ENCODE measurements at places on chromosomes 11 and 22.

DNA sequence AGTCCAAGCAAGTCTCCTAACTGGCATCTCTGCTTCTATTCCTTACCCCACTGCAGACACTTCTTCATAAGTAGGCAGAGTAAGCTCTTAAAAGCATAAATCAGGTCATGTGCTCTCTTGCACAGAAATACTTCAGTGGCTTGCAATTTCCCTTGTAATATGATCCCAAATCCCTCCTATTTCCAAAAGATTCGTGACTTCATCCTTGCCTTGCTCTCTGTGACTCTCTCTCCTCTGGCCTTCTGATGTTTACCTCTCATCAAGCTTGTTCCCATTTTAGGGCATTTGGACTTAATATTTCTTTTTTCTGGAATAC is 37.4 kb upstream of the NCR3LG1 start:
- H3K36me3 ChIP-seq, result peaks cover 42% of the 10 kb centered on the region
- H3K27ac ChIP-seq, result no peak overlapping the region
- H3K4me1 ChIP-seq, result no peaks in the 10 kb centered on the region
- DNase-seq, result no peak
- H3K27me3 ChIP-seq, result no peaks in the 10 kb centered on the region

- H3K4me3 ChIP-seq, result no peak overlapping the region
- H3K27ac ChIP-seq, result no peak overlapping the region
- H3K4me1 ChIP-seq, result peaks cover under 1% of the 10 kb centered on the region
- no peaks in the 10 kb centered on the region for H3K27me3 ChIP-seq
Measured at GRCh38 chr11:47350315-47350714, 2.2 kb downstream of the MYBPC3 start.

DNA sequence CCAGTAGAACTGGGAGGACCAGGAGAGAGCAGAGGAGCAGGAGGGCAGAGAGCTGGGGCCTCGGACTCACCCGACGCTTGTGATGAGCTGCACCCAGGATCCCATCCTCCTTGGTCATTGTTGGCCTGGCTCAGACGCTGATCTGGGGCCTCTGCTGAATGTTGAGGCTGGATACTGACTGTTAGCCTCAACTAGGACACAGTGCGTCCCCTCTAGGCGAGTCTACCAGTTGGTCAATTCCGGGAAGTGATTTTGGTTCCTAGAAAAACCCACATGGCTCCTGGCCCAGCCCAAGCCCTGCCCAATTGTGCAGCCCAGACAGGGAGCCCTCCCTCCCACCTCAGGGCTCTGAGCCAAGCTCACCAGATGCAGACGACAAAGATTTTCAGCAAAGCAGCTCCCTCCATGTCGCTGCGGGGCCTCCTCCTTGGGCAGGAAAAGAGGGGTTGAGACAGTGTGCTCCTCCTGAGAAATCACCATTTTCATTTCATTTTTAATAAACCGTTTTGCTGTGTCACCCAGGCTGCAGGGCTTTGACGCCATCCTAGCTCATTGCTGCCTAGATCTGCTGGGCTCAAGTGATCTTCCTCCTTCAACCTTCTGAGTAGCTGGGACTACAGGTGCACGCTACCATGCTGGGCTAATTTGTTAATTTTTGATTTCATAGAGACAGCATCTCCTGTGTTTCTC is at the start of gene APOL4:
Gene APOL4 (minus strand): TSS at position 180 of the 690 bp plus-strand sequence. CDS start 75 bp downstream, at position 105.
- no peaks in the 10 kb centered on the region for H3K27me3 ChIP-seq
- DNase-seq, result peak; percentile 73
- no peak within 1 kb of the TSS for H3K27ac ChIP-seq
- no peaks in the 10 kb centered on the region for H3K4me1 ChIP-seq

DNA sequence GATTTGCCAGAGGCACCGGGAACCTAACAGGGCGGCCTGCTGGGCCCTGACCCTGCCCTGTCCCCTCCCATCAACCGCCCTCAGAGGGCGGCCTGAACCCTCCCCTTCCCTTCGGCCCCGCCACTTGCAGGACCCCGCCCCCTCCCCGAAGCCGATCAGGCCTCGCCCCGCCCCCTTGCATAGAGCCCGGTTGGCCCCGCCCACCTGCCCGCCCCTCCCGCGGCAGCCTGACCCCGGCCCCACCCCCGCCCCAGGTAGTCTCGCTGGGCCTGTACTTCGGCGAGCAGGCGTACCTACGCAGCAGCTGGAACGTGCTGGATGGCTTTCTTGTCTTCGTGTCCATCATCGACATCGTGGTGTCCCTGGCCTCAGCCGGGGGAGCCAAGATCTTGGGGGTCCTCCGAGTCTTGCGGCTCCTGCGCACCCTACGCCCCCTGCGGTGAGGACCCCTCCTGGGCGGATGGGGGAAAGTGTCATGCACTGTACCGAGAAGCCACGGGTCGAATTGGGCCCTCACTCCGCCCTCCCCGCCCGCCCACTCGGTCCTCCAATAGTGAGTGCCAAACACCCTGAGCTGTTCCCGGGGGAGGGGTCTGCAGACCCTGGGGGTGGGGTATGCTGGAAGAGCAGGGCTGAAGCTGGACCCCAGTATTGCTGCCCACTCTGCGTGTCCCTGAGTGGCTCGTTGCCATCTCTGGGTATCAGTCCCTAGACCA is 94.1 kb downstream of the CACNA1I start:
- H3K4me1 ChIP-seq, result peaks cover 4% of the 10 kb centered on the region
- H3K36me3 ChIP-seq, result no peaks in the 10 kb centered on the region
- H3K27me3 ChIP-seq, result peaks cover 8% of the 10 kb centered on the region
- no peak overlapping the region for H3K4me3 ChIP-seq
- H3K27ac ChIP-seq, result no peak overlapping the region

- H3K4me3 ChIP-seq, result no peak overlapping the region
- H3K27ac ChIP-seq, result no peak overlapping the region
- H3K27me3 ChIP-seq, result no peaks in the 10 kb centered on the region
- no peak for DNase-seq
Measured at GRCh38 chr11:76159983-76160661, 46.2 kb downstream of the WNT11 start.

- no peaks in the 10 kb centered on the region for H3K27me3 ChIP-seq
- H3K4me3 ChIP-seq, result no peak overlapping the region
- H3K27ac ChIP-seq, result no peak overlapping the region
Measured at GRCh38 chr11:44573333-44573732, 7.9 kb downstream of the CD82 start.

DNA sequence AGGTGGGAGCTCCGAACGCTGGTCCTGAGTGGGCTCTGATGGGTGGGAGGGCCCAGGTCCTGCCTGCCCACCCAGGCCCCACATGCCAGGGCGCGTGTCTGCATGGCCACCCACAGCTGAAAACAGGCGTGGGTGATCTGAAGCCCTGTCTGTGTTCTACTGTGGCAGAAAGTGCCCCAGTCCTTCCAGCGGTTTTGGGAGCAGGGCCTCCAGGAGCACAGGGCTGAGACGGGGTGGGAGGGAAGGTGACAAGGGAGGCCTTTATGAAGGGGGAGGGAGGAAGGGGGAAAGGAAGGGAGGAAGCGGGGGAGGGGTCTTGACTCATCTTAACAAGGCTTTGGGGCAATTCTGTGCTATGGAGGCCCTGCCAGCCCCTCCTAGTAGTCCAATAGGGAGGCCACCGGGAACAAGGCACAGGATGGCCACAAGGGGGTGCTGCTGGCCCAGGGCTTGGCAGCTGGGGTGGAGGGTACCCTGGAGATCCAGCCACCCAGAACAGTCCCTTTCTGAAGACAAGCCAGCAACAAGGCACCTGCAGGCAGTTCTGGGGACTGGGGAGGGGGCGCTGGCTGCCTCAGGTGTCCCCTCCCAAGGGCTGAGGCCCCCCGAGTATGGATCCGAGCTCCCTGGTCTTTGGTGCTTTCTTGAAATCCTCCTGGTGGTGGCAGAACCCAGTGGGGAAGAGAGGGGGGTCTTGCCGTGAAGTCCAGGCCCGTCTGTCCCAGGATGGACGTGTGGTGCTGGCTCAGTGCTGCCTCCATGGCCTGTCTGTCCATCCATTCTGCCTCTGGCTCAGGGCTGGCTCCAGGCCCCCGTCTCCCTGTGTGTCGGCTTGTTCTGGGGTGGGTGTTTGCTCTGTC is 6.3 kb upstream of the FADS3 start:
- H3K27me3 ChIP-seq, result no peaks in the 10 kb centered on the region
- peaks cover 17% of the 10 kb centered on the region for H3K36me3 ChIP-seq
- H3K4me3 ChIP-seq, result no peak overlapping the region
- no peaks in the 10 kb centered on the region for H3K4me1 ChIP-seq

DNA sequence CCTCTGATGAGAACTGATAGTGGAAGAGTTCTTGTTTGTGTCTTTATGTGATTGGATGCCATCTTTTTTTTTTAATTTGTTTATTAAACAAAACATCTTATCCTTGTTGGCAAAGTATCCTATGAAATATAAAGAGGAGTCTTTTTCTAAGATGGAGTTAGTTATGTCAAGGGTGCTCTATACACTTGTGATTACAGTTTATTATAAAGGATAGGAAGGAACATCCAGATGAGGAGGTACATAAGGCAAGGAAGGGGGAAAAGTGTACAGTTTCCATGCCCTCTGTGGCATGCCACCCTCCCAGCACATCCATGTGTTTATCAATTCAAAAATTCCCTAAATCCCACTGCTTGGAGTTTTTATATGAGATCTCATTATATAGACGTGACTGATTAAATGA is 7.4 kb upstream of the RBMXL2 start:
- no peak overlapping the region for H3K27ac ChIP-seq
- H3K4me3 ChIP-seq, result no peak overlapping the region
- DNase-seq, result no peak
- no peaks in the 10 kb centered on the region for H3K4me1 ChIP-seq
- no peaks in the 10 kb centered on the region for H3K27me3 ChIP-seq

- H3K4me1 ChIP-seq, result no peaks in the 10 kb centered on the region
- H3K27ac ChIP-seq, result no peak overlapping the region
- H3K27me3 ChIP-seq, result no peaks in the 10 kb centered on the region
Measured at GRCh38 chr22:30005213-30005857, 74.9 kb upstream of the HORMAD2 start.

DNA sequence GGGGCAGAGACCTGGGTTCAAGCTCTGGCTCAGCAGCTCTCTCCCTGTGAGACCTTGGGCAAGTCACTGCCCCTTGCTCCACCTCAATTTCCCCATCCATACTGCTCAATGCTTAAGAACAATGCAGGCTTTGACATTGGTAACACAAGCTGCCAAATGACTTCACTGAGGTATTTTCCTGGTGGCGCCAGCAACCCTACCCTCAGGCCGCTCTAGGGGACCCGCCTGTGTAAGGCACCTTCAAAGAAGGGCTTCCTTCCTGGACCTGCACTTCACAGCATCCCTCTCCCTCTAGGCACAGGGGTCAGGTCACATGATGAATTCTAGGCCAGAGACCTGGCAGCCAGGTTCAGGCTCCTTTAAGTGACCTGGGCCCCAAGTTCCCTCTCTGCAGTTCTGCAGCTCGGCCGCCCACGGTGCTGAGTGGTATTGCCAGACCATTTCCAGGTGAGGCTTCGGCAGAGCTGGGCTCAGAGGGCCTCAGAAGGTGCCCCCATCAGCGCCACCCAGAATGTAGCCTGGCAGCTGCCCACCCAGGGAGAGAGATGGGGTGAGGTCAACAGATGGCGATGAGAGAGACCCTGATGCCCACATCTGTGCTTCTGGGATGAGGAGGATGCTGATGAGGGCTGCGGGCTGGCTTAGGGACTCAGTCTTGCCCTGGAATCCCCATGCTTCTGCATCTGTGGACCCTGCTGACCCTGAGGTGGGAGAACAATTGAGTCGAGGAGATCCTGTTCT is 4.5 kb downstream of the WNT11 start:
- H3K27me3 ChIP-seq, result peaks cover 3% of the 10 kb centered on the region
- no peak for DNase-seq

- no peak overlapping the region for H3K27ac ChIP-seq
- H3K27me3 ChIP-seq, result no peaks in the 10 kb centered on the region
- no peaks in the 10 kb centered on the region for H3K36me3 ChIP-seq
- H3K4me3 ChIP-seq, result peak overlapping the region; percentile 24
Measured at GRCh38 chr11:56783448-56784041, 35.0 kb upstream of the OR9G4 start.

DNA sequence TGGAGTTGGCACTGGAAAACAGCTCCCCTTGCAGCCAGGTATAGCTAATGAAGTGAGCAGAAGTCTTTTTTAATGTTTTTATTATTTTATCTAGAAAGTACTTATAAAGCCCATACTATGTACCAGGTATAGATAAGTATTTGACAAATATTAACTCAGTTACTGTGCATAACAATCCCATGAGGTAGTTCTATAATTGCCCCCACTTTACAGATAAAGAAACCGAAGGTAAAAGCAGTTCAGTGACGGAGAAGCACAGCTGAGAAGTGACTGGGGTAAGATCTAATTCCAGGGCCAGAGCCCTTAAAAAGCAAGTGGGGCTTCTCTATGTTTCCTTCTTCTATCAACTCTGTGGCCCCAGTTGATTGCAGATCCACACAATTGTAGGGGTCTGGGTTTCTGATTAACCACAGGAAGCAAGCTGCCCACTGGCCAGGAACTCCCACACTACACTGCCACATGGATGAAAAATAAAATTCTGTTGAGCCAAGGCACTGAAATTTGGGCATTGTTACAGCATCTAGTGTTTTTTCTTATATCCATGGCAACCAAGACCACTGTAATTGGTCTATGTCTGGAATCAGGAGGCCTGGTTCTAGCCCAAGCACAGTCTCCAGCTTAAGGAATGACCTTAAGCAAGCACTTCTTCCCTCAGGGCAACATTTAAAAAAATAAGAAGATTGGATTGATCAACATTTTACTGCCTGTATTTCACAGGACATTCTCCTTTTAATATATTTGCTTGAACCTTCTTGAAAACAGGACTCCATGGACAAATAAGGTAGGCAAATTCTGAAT is 55.3 kb upstream of the TEAD1 start:
- H3K4me3 ChIP-seq, result no peak overlapping the region
- no peaks in the 10 kb centered on the region for H3K27me3 ChIP-seq
- DNase-seq, result no peak
- H3K27ac ChIP-seq, result no peak overlapping the region
- H3K36me3 ChIP-seq, result no peaks in the 10 kb centered on the region
- H3K4me1 ChIP-seq, result no peaks in the 10 kb centered on the region

DNA sequence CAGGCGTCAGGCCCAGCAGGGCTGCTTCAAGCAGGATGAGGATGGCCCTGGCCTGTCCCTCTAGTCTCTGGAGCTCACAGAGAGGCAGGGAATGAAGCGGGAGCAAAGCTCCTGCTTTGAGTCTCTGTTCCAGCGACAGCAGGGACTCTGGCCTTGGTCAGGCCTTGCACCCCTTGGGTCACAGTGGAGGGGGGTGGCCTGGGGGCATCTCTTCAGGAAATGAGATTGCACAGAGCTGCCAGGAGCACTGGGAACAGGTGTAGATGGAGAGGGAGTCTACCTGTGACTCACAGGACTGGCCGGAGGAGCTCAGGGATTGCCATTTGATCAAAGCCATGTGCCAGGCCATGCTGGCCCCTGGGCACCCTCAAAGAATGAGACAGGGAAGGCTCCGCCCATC is 1.6 kb downstream of the ANO1 start:
- no peaks in the 10 kb centered on the region for H3K4me1 ChIP-seq
- peak overlapping the region; percentile 89 for H3K27ac ChIP-seq
- H3K4me3 ChIP-seq, result peak overlapping the region; percentile 80
- no peaks in the 10 kb centered on the region for H3K36me3 ChIP-seq

DNA sequence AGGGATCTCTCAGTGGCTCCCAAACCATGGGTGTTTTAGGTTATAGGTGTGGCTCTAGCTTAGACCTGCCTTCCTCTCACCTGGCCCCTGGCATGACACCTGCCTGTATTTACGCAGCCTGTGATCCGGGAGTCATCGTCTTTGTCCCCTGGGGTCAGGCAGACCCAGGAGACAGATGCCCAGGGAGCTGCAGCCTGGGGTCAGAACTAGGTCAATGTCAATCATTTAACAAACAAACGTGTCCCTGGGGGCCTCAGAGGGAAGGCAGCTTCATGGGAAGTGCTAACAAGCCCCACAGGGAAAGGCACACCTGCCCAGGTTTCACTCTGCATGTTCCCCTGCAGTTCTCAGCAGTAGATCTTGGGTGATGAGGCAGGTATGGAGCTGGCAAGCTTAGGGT is 12.0 kb downstream of the BACE1-AS start:
- no peak for DNase-seq
- no peaks in the 10 kb centered on the region for H3K36me3 ChIP-seq
- no peak overlapping the region for H3K4me3 ChIP-seq
- peaks cover 3% of the 10 kb centered on the region for H3K4me1 ChIP-seq
- no peaks in the 10 kb centered on the region for H3K27me3 ChIP-seq

Measured in ascending aorta (tissue), 2 donors.